Stimulated activated CD4-positive, alpha-beta T cell treated with anti-CD3 and anti-CD28 coated beads, Interleukin-15, amount 100 ng/mL, for 1 hour (primary cell): ENCODE measurements at places on chromosomes 5 and 9.

- no peak for DNase-seq
These were observed 935.8 kb upstream of the TYRP1 start for GRCh38 chr9:11757408-11757807.

GRCh38 chr9:28073270-28073669 is 500.0 kb upstream of the C9orf72 start:
- DNase-seq = no peak

GRCh38 chr9:91195372-91196012 is 166.2 kb downstream of the AUH start:
- DNase-seq = no peak

DNA sequence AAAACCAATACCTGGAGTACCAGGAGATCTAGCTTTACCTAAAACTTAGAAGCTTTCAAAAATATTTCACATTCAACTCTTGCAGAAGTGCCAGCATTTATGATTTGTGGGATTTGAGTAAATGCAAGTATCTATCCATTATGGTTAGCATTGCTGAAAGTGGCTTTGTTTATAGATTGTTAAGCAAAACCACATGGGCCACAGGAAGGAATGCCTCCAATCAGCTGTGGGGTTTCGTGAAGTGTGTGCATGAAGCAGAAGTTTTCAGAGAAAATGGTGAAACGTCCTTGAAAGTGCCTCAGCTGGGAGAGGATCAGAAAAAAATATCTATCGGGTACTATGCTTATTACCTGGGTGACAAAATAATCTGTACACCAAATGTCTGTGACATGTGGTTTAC is 4.2 kb downstream of the LECT2 start:
- DNase-seq = no peak
